Left kidney (tissue), 8 donors: ENCODE measurements at places on chromosomes 6 and 20. TPM values are rescaled to one million over a fixed set of nuclear protein-coding genes. Genes with fewer than 3 reads are reported as not detected.

- no peak for DNase-seq
These were observed 326.2 kb downstream of the CBLN4 start for GRCh38 chr20:55678970-55679667.

PPIL6 gene
- polyA plus RNA-seq, result 21.5 TPM

HLA-DOA gene
- polyA plus RNA-seq, result 5.9 TPM

PRDM1 gene
- polyA plus RNA-seq, result 2.5 TPM

GRCh38 chr6:101545191-101545590, 151.7 kb downstream of the GRIK2 start:
- no peak for DNase-seq

MCHR2 gene
- not detected for polyA plus RNA-seq

ABHD16B gene
- polyA plus RNA-seq, result not detected

DNA sequence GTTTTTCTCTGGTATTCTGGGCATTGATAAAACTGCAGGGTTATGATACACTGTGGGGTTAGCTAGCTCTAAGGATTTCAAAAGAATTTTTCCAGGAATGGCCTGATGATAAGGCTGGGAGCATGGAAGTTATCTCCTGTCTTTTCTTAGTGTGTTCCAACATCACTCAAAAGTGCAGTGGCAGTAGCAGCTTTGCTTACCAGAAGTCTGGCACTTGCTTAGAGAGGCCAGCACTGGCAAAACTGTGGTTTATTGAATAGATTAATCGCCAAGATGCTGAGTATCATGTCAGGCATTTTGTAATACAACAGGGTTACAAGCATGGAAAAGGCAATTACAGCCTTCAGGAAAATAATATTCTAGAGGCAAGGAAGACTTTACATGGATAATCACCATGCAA, 719.5 kb upstream of the GJE1 start:
- no peak for DNase-seq

GRCh38 chr6:102732898-102733297, 1339.4 kb downstream of the GRIK2 start:
- no peak for DNase-seq

GRCh38 chr20:16069389-16070010, 503.7 kb downstream of the KIF16B start:
- no peak for DNase-seq

DNA sequence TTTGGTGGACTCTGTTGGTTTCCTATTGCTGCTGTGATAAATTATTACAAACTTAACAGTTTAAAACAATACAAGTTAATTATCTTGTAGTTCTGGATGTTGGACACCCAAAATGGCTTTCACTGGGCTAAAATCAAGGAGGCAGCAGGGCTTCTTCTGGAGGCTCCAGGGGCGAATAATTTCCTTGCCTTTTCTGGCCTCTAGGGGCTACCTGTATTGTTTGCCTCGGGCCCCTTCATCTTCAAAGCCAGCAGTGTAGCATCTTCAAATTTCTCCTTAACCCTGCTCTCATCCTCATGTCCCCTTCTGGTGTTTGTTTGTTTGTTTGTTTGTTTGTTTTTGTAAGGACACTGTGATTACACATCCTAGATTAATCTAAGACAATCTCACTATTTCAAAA, 60.5 kb upstream of the ANKEF1 start:
- no peak for DNase-seq

FAM120B gene
- 39.9 TPM for polyA plus RNA-seq

DNA sequence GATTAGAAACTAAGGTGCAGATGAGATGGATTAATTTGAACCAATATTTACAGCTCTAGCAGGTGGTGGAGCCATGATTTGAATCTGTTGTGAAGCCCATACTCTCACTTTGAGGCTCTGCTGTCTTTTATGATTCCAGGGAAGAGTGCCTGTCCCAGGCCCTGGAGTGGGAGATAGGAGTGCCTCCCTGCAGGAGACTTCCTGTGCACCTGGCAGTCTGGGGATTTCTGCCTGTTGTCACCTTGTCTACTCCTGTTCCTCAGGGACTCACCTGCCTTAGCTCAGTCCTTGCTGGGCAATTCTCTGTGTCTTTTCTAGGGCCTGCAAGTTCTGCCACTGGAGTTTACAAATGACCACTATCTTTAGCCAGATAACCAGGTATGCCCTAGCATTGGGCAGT, 46.3 kb downstream of the SCAND1 start:
- DNase-seq, result no peak

KCNK17 gene
- not detected for polyA plus RNA-seq

GRCh38 chr6:111113336-111114086, 26.2 kb downstream of the SLC16A10 start:
- DNase-seq, result no peak

DNA sequence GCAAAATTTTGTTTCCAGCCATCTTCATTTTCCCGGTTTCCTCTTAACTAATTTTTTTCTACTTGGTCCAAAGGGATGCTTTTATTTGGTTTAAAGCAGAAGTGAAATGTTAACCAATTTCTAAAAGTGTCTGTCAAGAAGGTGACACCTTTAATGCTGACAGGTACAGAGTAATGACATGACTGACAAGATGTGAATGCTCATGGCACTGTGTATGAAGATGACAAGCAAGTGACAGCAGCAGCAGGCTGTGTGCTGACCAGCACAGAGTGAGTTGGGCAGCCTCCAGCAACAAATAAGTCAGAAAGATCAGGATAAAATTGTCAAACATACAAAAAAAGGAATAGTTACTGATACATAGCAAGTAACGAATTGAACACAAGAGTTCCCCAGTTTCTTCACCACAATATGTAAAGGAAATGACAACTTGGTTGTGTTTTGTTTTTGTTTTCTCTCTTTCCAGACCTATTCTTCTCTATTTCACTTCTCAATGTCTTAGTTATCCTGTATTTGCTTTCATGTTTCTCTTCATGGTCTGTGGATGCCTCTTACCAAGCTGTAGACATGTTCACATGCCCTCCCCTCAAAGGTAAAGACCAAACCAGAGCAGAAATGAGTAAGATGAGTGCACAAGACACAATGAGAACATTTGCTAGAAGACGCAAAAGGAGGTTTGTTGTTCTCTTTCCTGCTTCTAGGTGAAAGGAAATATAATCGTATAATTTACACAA, 174.9 kb downstream of the FRK start:
- DNase-seq, result no peak

COL20A1 gene
- 1.2 TPM for polyA plus RNA-seq

GRCh38 chr20:43364001-43364400, 93.7 kb upstream of the SRSF6 start:
- no peak for DNase-seq

GRCh38 chr20:36932476-36933426, 18.8 kb downstream of the SAMHD1 start:
- DNase-seq, result no peak

- DNase-seq, result no peak
These were observed 215.1 kb downstream of the PACRG start for GRCh38 chr6:162942866-162943265.

NUP43 gene
- polyA plus RNA-seq, result 67.9 TPM

DNA sequence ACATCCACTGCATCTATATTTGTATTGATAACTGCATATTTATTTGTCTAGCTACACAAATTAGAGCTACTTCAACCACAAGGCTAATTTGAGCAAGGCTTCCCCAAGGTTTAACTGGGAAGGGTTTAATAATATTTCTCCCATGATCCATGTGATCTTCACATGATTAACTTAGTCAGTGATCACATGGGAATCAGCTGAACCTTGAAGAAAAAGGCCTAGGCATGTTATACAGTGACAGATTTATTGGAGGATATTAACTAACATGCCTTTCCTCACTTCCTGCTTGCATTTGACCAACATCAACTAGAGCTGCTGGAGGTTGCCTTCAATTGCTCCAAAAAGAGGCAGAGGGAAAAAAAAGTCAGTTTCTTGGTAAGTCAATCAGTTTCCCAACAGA, 417.0 kb downstream of the HAO1 start:
- no peak for DNase-seq

GRCh38 chr6:19408331-19408730, 428.8 kb upstream of the ID4 start:
- DNase-seq, result no peak

GRCh38 chr20:63648895-63649589, 4.2 kb downstream of the STMN3 start:
- DNase-seq, result no peak

GPR6 gene
- not detected for polyA plus RNA-seq

DNA sequence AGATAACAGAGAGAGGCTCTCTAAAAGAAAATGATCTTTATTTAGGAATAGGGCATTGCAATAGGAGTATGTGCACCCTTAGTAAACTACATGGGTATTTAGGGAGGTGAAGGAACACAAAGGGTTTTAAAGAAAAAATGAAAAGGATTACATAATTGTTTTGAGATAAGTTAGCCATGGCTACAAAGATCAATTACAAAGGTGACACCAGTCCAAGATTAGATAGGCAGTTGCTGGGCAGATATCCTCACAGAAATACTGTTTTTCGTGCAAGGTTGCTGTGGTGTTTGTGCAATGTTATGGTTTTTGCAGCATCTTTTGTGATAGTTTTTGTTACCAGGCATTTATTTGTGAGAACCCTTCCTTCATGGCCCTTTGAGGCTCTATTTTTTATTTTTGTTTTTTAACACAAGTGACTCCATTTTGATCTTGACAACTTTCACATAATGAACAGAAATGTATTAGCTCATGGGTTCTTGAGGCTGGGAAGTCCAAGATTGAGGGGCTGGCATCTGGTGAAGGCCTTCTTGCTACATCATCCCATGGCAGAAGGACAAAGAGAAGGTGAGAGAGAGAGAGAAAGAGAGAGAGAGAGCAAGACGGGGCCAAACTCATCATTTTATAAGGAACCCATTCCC, 5.6 kb upstream of the CCNC start:
- DNase-seq, result no peak

TRDN gene
- polyA plus RNA-seq, result 2.8 TPM

MYL9 gene
- 179 TPM for polyA plus RNA-seq

- peak; percentile 82 for DNase-seq
These were observed 1.3 kb upstream of the LRRC1 start for GRCh38 chr6:53793318-53794136.

GRCh38 chr20:43844778-43845614, 69.7 kb upstream of the TOX2 start:
- DNase-seq, result peak; percentile 13

DNA sequence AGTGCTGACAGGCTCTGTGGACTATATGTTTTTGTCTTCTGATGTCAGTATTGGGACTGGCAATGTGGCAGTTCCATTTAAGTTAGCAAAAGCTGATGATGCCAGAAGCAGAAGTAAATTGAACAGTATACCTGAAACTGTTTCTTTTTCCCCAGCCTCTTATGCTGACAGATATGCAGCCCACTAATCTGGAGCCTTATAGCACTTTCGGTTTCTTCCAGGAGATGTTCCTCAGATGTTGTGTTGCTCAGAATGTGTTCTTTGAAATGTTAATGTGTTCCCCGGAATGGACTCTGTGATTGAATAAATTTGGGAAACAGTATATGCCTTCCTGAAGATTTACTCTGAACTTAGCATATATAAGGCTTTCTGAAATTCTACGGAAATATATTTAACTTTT, 80.7 kb upstream of the MRAP2 start:
- no peak for DNase-seq

DNA sequence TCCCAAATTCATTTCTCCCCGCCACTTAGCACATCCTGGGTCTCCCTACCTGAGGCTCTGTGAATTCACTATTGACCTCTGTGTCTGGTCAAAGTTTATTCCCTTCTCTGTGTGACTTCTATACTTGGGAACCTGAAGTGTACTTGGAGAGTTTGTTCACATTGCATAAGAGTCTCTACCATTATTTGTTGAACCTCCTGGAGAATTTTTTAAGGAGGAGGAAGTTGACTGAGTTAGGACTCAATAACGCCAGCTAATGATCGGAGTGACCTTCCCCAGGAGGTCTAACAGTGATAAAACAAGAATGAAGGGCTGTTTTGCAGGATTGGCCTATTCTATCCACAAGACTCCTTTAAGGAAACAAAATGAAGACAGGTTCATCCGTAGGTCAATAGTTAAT, 23.6 kb downstream of the STMND1 start:
- no peak for DNase-seq

TXLNB gene
- polyA plus RNA-seq, result 2.7 TPM

DNA sequence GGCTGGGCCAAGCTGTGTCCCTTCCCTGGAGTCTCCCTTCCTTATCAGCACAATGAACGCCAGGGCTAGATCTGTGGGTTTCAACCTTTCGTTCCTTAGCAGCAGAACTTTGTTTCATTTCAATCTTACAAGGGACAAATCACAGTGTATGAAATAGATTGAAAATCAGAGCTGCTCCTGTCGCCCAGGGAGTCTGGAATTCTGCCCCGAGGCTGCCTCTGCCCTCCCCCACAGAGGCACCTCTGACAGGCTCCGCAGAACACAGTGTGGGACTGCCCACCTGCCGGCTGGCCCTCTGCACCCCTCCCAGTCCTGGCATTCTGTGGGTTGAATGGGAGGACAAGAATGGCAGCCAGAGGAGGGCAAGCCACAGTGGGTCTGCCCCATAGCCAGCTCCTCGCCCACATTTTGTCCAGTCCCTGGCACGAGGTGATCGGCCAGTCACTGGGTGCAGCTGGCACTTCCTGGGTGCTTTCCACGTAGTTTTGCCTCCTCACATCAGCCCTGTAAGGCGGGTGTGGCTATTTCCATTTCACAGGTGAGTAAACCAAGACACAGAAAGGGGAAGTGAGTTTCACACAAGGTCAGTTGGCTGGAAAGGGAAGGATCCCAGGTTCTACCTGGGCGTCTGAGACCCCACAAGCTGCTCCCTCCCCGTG, 26.1 kb downstream of the MANBAL start:
- DNase-seq, result no peak

DNA sequence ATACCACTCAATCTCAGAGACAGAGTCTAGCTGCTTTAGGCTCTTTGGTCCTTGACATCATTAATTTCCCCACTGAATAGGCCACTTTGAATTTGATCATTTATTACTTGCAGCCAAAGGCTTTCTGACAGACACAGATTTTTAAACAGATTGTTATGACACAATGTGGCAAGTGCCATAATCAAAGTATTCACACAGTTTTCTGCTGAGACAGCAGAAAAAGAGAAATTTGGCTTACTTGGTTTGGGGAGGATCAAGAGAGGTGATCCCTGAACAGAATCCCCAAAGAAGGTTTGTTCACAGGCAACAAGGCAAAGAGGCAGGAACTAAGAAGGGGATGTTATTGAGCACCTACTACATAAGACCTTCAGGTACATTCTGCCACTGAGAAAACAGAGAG, 138.0 kb upstream of the TOP1 start:
- DNase-seq, result no peak

CD40 gene
- polyA plus RNA-seq, result 5.0 TPM

ZCCHC3 gene
- 44.7 TPM for polyA plus RNA-seq

GRCh38 chr20:58981628-58982364, 740 bp downstream of the NELFCD start:
- peak; percentile 46 for DNase-seq

- no peak for DNase-seq
These were observed 369 bp downstream of the SLC4A11 start for GRCh38 chr20:3238616-3239025.

CNR1 gene
- 1.5 TPM for polyA plus RNA-seq
